ENCODE measurements at places on chromosomes 6 and 20.

GRCh38 chr6:11950109-11950508, 62.0 kb upstream of the HIVEP1 start:
- no peak for DNase-seq

DNA sequence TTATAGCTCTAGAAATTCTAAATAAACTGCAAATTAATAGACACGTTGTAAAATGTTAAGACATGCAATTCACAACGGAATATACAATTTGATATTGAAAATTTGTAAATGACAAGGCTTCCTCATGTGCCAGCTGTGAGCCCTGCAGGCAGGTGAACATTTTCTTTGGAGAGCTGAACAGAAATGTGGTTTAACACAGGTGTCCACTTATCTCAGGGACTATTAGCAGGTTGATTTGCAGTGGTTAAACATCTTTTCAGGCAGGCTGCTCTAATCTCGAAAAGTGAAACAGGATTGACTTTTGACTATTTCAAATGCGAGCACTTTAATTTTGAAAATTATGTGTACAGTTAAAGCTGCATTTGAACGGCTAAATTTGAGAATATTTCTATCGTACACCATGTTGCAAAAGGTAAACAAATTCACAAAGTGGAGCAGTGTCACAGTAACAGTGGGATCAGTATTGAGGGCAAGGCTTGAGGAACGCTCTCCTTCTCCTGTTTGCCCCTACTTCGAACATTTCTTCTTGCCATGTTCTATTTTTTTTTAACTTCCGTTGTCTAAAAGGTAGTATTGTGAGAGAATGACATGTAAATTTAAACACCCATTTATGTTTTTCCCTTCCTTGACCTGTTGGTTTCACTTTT, 210.8 kb downstream of the CDKAL1 start:
- DNase-seq: no peak

DNA sequence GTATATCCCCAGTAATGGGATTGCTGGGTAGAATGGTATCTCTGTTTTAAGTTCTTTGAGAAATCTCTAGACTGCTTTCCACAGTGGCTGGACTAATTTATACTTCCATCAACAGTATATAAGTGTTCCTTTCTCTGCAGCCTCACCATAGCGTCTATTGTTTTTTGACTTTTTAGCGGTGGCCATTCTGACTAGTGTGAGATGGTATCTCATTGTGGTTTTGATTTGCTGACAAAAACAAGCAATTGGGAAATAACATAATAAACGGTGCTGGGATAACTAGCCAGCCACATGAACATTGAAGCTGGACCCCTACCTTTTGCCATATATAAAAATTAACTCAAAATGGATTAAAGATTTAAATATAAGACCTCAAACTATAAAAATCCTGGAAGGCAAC, 14.2 kb downstream of the OR2A4 start:
- DNase-seq: no peak

- no peak for DNase-seq
Measured at GRCh38 chr6:156775717-156776116, 1.5 kb upstream of the ARID1B start.

DNA sequence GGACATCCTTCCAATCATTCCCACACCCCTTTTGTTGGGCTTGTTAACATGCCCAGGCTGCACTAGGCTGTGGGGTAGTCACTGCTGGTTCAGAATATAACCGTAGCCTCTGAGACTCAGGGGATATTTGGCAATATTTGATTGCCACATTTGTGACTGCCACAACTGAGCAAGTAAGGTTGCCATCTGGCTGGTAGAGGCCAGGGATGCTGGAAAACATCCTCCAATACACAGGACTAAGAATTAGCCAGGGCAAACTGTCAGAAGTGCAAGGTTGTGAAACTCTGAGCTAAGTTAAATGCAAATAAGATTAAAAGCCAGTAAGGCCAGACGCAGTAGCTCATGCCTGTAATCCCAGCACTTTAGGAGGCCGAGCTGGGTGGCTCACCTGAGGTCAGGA, 112.0 kb downstream of the ZMYND8 start:
- no peak for DNase-seq

DNA sequence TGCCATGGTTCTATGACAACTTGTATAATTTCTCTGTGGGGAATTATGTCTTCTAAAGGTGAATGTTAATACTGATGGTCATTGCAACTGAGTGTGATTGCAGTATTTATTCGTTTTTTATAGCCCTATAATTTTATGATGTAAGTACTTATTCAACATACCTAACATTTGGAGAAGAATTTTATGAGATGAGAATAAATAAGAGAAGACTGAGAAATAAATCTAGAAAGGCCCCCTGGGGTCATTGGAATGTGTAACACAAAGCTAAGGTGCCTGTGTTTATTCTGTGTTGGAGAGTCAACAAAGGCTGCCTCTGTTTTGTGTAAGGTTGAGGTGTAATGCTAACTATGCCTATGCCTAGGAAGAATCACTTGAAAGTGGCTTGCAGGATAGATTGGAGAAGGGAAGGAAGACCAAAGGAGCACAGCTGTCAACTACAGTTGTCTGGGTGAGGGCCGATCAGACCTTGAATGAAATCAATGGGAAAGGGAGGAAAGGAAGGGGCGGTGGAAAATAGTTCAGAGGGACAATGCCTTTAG, 1076.7 kb downstream of the KIF16B start:
- no peak for DNase-seq

DNA sequence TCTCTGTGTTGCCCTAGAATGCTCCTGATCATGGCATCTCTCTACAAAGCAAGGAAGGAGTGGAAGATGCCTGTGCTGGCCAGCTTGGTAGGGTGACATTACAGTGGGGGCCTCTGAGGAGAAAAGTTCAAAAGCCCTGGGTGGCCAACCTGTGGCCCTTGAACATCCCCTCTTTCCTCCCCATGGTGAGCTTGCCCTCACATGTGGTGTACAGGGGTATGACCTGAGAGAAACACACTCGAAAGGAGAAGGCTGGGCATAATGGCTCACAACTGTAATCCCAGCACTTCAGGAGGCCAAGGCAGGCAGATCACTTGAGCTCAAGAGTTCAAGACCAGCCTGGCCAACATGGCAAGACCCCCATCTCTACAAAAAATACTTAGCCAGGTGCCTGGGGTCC, 36.6 kb upstream of the SCAF8 start:
- DNase-seq: no peak

DNA sequence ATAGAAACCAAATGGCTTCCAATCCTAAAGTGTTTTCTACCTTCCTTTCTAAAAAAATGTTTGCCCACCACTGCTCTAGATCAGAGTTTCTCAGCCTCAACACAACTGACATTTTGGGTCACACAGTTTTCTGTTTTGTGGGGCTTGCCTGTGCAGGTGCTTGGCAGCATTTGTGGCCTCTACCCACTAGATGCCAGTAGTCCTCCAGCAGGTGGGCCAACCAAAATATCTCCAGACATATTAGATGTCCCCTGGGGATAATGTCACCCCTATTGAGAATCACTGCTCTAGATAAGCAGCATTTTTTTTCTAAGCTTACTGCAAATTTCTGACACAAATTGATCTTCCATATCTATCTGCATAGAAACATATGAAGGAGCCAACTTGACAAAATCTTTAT, 26.3 kb upstream of the EPM2A start:
- DNase-seq: no peak

DNA sequence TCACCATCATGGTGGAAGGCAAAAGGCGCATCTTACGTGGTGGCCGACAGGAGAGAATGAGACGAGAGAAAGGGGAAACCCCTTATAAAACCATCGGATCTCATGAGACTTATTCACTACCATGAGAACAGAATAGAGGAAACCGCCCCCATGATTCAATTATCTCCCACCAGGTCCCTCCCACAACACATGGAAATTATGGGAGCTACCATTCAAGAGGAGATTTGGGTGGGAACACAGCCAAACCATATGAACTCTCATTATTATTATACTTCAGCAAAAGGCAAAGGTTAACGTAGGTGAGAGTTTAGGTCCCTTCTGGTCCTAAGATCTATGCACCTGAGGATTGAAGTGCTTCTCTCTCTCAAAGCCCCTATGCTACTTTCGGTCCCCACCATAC, 2.4 kb upstream of the PFDN4 start:
- no peak for DNase-seq

GRCh38 chr6:42771741-42772100, 10.1 kb upstream of the BICRAL start:
- no peak for DNase-seq

GRCh38 chr6:4665489-4666417, 110.5 kb upstream of the CDYL start:
- DNase-seq: no peak

- DNase-seq: no peak
Measured at GRCh38 chr6:92887871-92888270, 531.5 kb downstream of the EPHA7 start.

DNA sequence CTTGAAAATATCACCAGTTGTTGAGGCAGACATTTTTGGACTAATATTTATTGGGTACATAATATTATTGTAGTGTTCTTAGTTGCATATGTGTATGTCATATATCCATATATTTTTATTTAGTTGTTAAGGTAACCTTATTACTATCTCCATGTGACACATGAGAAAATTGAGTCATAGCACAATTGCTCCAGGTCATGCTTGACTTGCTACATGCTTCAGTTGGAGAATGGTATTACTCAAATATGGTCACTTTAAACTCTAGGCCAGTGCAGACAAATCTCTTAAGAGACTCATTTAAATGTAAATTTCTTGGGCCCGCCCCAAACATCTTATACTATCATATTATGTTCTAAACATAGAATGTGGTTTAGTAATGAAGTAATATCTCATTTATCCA, 246.1 kb downstream of the RIMS1 start:
- DNase-seq: no peak

GRCh38 chr6:133973109-133973971, 20.3 kb downstream of the TBPL1 start:
- DNase-seq: no peak

DNA sequence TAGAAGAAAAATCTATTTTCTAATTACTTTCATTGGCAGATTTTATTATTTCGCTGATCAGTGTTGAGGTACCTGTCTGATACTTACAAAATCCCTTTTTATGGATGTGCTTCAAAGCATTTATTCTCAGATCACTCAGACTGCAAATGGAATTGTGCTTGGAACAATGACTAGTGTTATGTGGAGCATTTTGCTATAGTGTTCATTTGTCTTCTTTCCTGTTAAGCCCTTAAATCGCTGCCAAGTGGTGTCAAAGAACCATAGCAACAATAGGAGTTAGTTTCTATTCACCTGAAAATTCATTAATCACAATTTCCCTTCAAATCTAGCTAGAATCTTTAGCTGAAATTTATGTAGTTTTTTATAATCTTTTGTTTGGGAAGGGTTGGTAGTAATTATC, 29.8 kb downstream of the SMPDL3A start:
- DNase-seq: no peak

GRCh38 chr6:90364286-90364685, 67.6 kb upstream of the BACH2 start:
- DNase-seq: no peak

DNA sequence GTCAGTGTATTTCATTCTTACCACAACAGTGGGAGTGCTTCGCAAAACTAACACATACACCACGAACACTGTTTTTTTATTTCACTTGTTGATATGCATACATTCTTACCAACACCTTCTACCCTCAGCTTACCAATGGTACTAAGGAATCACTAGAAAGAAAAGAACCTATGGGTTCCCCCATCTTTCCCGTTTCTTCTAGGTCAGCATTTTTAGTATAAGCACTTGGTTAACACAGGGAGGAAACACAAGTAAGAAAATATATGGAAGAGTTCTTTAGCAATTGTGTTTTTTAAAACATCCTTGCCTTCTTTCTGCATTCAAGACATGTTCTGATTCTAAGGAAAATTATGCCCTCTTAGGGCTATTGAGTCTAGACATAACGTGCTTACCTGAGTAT, 39.9 kb upstream of the EYA4 start:
- no peak for DNase-seq

DNA sequence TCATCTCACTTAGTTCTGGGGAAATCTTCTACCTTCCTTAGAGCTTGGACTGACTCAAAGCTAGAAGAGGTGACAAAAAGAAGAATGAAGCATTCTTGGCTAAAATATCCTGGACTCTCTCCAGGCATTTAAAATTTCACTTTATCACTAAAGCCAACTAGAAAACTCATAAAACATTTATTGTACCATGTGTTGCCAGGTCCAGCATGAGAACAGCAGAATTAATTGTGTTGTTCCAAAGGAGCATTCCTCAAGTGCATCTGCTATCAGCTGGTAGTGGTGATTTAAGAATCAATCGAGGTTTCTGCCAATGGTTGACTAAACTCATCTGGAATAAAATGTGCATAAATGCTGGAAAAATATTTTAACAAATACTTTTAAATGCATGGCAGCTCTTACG, 147.3 kb upstream of the SSTR4 start:
- DNase-seq: no peak

GRCh38 chr6:104400844-104401243, 458.9 kb downstream of the HACE1 start:
- DNase-seq: no peak

- DNase-seq: no peak
Measured at GRCh38 chr6:5367510-5367909, 106.2 kb downstream of the FARS2 start.

DNA sequence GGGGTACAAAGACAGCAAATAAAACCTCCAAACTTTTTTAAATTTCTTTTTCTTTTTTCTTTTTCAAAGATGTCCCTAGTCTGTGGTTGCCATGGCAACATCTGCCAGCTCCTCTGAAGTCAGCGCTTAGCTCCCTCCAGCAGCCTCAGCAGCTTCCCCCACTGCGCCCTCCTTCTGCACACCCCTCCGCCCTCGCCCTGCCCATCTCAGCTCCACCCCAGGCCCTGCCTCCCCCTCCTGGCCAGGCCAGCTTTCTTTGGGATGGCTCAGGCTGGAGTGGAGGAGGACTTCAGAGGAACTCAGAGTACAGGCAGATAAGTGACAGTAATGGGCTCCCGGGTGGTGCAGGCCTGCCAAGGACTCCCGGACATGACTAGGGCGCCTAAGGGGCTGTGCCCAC, 104.6 kb downstream of the LRFN2 start:
- no peak for DNase-seq

- no peak for DNase-seq
Measured at GRCh38 chr20:20022498-20022897, 5.3 kb downstream of the NAA20 start.
